ENCODE measurements at places on chromosomes 13 and 19.
A peak's percentile ranks its signal among the peaks of the same experiment; 100 is the strongest.

GRCh38 chr13:33518452-33518851, 232.9 kb upstream of the STARD13 start:
- no peak for DNase-seq

- peak; percentile 40 for DNase-seq
Observed at GRCh38 chr13:48411147-48411794, 1.6 kb downstream of the LPAR6 start.

- no peak for DNase-seq
Observed at GRCh38 chr19:996051-996838, 4.0 kb upstream of the GRIN3B start.

- DNase-seq = no peak
Observed at GRCh38 chr19:32254509-32254890, 90.9 kb upstream of the ZNF507 start.

DNA sequence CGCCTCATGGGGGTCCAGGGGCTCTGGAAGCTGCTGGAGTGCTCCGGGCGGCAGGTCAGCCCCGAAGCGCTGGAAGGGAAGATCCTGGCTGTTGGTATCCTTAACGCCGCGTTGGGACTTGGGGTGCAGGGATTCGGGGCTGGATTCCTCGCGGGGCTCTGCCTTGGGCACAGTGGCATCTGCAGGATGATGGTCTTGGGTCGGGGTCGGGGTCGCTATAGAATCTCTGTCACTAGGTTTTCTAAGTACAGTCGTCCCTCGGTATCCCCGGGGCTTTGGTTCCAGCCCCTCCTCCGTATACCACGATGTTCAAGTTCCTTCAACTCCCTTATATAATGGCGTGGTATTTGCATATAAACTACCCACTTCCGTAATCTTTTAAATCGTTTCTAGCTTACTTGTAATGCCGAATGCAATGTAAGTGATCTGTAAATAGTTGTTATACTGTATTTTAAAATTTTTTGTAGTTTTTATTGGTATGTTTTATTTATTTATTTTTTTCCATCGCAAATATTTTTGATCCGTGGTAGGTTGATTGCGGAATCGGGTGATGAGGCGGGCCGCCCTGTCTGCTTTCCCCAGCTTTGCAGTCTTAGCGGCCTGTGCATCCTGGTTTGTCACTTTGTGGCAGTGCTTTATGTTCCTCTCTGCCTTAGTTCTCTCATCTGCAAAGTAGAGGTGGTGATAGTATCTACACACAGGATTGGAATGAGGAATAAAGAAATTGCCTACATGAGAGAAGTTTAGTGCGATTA, 606 bp downstream of the ERCC5 start:
- peak; percentile 31 for DNase-seq

DNA sequence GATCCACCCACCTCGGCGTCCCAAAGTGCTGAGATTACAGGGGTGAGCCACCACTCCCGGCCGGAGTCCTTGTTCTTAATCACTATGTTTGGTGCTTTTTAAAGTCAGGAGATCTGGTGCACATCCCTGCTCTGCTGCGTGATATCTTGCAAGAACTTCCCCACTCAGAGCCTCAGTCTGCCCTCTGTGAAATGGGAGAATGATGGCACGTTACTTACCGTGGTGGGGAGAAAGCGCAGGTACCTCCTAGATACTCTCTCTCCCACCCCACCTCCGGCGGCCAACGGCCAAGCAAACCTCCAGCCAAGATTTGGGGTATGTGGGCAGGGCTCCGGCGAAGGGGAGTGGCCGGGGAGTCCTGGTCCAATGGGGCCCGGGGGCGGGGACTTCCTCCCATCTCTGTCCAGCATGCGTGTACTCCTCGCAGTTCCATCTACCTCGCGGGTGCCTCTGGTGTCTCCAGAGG, at the start of gene RYR1:
Gene RYR1 (plus strand): TSS at position 424 of the 466 bp plus-strand sequence. CDS start 139 bp downstream, outside the sequence.
- DNase-seq = peak; percentile 45

GRCh38 chr13:23180711-23181110, at the start of gene SGCG:
Gene SGCG, plus strand, starts transcription at chr13:23180979. Its CDS starts 22,716 bp downstream, at chr13:23203695.
- DNase-seq = peak; percentile 15

DNA sequence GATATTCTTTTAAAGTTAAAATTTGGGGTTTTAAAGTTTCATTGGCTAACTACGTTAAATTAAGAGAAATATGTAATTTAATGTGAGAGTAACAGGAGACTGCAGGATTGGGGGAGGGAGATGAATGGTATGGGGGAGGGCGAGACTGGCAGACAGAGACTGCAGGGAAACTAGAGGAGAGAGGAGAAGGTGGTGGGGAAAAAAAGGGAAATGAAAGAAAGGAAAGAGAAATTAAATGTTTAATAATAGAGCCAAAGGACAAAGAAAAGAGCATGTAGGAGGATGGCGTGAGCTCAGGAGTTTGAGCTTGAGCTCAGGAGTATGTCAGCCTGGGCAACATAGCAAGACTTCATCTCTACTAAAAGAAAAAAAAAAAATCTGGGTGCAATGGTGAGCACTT, 115.9 kb downstream of the RFC3 start:
- no peak for DNase-seq

DNA sequence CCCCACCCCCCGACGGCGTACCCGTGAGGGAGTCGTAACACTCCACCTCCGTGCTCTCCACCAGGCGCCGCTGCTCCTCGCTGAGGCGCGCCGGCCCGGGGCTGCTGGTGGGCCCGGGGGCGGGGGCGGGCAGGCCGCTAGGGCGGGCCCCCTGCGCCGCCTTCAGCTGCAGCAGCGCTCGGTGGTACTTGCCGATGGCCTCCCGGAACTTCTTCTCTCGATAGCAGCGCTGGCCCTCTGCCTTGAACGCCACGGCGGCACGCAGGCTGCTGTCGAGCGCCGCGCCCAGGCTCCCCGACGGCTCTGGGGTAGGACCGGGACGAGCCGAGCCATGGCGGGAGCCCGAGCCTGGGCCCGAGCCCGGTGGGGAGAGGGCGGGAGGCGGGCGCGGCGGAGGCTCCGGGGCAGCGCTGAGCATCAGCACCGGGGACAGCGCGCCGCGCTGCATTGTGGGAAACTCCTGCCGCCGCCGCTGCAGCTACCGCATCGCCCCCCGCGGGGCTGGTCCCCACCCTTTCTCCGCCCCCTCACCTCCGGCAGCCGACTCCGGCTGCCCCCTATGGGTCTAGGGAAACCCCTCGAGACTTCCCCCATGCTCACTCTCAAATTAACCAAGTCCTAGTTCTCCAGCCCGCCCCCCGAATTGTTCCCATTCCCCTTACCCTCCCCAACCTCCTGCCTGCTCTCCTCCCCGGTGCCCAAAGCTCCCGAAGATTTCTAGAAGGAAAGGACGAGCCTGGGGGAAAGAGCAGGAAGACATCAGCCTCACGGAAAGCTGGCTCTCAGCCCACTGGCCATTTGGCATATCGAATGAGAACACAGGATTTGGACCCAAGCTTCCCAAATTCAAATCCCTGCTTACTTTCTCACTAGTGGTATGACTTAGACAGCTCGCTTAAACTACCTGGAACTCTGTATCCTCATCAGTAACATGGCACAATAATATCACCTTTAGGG, at the start of gene TTC9B:
Gene TTC9B (minus strand): TSS at position 451 of the 957 bp plus-strand sequence. CDS start 3 bp downstream, at position 448.
- DNase-seq = no peak

GRCh38 chr19:38245826-38246498, 10.2 kb downstream of the PPP1R14A start:
- DNase-seq = no peak

DNA sequence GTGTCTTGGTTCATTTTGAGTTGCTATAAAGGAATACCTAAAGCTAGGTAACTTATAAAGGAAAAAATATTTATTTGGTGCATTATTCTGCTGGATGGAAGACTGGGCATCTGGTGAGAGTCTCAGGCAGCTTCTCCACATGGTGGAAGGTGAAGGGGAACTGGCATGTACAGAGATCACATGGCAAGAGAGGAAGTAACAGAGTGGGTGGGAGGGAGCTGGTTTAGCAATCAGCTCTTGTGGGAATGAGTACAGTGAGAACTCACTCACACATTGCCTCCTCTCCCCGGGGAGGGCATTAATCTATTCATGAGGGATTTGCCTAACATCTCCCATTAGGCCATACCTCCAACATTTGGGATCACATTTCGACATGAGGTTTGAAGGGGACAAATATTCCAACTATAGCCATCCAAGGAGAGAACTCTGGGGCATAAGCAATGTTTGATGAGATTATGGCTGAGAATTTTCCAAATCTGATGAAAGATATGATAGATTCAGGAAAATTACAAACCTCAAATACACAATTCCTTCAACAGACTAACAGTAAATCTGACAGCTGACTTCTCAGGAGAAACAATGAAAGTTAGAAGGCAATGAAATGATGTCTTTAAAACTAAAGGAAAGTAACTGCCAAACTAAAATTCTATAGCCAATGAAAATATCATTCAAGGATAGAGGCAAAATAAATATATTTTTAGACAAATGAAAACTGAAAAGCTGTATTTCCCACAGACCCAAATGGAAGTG, 52.5 kb downstream of the MTUS2 start:
- DNase-seq = no peak

GRCh38 chr13:32045537-32045936, 14.0 kb downstream of the FRY start:
- no peak for DNase-seq

DNA sequence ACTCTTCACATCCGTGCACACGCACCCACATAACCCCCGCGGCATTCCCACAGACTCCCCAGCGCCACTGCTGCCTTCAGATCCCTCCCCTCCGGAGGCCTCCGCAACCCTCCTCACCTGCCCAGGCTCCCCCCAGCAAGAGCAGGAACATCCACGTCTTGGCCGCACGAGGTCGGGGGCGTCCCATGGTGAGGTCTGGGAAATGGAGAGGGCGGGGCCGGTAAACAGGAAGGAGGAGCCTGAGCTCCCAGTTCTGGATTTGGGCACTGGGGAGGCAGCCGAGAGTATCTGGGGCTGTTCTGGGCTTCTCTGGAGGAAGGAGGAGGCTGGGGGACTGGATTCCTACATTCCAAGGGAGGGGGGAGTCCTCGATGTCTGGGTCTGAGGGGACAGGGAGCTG, 423 bp downstream of the KLK8 start:
- no peak for DNase-seq

DNA sequence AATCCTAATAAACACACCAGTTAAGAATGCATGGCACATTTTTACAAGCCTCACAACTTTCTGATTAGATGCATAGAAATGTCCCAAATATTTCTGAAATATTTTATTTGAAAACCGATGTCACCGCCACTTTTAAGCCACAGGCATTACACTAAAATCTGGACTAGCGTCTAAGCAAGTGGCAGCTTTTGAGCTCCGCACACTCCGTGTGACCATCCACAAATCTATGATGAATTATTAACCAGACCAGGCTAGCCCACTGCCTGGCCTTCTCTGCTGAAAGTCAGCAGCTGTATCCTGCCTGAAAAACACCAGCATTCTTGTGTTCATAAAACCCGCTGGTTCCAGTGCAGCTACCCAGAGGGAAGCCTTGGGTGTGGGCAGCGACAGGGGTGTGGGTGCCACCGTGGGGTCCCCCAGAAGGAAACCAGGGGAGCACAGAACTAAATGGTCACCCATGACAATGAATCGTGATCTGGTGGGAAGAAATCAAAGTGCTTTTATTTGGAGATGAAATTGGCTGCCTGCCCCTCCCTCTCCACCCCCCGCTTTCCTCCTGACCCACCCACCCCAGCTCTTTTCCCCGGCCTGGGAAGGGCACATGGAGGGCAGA, 13.8 kb downstream of the RASA3 start:
- DNase-seq = no peak

GRCh38 chr13:21663197-21663596, 7.7 kb upstream of the FGF9 start:
- DNase-seq = no peak

- peak; percentile 4 for DNase-seq
Observed at GRCh38 chr13:33401238-33401637, 115.7 kb upstream of the STARD13 start.

All from muscle of arm (tissue), 14 donors.